ENCODE measurements at places on chromosomes 5 and 9. TPM values are rescaled to one million over a fixed set of nuclear protein-coding genes. Genes with fewer than 3 reads are reported as not detected.
A peak's percentile ranks its signal among the peaks of the same experiment; 100 is the strongest.

DNA sequence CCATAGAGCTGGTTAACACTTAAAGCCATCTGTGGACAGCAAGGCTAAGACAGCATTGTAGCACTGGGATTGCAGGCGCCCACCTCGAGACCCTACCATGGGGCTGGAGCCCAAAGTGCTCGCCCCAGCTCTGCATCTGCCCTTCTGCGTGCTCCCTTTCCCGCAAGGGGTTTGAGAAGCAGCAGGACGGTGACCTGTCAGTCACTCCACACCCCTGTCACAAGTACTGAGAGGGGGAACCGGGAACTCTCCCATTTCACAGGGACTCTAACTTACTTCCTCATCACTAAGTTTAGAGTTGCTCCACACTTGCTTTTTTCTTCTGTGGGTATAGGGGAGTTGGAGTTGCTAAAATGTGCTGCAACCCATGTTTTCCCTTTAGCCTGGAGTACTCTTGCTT, 273.2 kb downstream of the SMARCA2 start:
- no peak overlapping the region for H3K27ac ChIP-seq
- DNase-seq = no peak
- H3K27me3 ChIP-seq = peaks cover 20% of the 10 kb centered on the region
- no peaks in the 10 kb centered on the region for H3K36me3 ChIP-seq

GRCh38 chr5:10138395-10139057, 111.2 kb downstream of the ATPSCKMT start:
- H3K27ac ChIP-seq = no peak overlapping the region
- H3K36me3 ChIP-seq = no peaks in the 10 kb centered on the region
- H3K4me3 ChIP-seq = no peak overlapping the region
- no peak for DNase-seq
- no peaks in the 10 kb centered on the region for H3K4me1 ChIP-seq
- no peaks in the 10 kb centered on the region for H3K27me3 ChIP-seq

Gene SPOCK1
- total RNA-seq = not detected

Gene SLC36A2
- not detected for total RNA-seq

GRCh38 chr5:92644266-92644886, 936.6 kb downstream of the NR2F1-AS1 start:
- H3K36me3 ChIP-seq = no peaks in the 10 kb centered on the region
- DNase-seq = no peak

DNA sequence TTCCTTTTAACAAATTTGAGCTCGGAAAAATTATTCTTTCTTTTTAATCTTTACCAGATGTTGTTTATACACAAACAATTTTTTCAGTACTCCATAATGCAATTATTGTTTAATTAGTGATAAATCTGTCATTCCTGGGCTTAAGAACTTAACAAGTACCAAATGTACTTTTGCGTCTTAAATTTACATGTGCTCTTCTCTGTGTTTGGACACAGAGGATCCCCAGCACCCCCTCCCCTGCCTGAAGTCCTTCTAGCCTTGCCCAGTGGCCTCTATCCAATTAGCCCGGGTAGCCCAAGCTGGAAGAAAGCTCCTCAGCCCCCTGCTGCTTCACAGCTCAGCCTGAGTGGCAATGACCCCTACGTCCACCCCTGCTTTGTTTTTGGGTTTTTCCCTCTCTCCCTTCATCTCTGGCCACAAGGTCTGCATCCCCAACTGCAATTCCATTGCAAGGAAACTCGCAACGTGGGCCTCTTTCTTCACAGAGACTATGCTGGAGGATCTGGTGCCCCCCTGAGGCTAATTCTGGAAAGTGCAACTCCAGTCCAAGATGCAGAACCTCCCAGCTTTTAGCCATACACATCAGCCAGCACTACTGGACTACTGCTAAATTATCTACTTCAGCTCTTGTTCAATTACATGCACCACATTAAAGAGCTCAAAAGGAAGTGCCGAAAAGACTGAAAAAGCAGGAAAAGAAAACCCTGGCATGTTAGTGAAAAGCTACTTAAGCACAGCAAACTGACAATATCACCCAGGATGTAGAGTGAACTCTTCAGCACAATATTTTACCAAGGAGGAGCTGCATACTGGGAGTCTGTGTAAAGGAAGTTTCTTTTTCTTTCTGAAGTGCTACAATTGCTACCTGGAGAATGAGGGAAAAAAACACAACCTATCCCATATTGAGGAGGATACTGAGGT, 186.2 kb downstream of the FANCC start:
- DNase-seq = peak; percentile 63
- H3K36me3 ChIP-seq = no peaks in the 10 kb centered on the region
- H3K4me1 ChIP-seq = no peaks in the 10 kb centered on the region
- no peak overlapping the region for H3K4me3 ChIP-seq
- no peaks in the 10 kb centered on the region for H3K27me3 ChIP-seq
- no peak overlapping the region for H3K27ac ChIP-seq

Measured in activated CD4-positive, alpha-beta memory T cell treated with anti-CD3 and anti-CD28 coated beads for 36 hours (primary cell).